Kidney glomerular epithelial cell (primary cell): ENCODE measurements at places on chromosomes 4 and X.

DNA sequence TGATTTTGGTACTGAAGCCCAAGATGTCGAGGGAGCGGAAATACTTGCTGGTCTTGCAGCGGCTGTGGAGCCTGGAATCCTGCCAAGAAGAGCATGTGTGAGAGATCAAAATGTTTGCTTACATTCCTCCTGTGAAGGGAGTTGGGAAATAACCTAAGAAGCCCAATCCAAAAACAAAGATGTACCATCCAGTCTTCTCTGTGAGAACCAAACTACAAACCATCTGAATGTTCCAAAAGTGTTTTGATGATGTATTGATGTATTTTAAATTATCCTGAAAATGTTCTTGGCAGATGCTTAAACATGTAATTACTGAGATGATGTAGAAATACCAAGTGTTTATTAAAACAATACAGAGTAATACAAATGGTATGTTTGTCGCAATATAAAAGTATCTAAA is 10.1 kb upstream of the ADH1A start:
- DNase-seq = peak; percentile 53

- no peak for DNase-seq
Measured at GRCh38 chr4:138475116-138475515, 233.0 kb upstream of the SLC7A11 start.

DNA sequence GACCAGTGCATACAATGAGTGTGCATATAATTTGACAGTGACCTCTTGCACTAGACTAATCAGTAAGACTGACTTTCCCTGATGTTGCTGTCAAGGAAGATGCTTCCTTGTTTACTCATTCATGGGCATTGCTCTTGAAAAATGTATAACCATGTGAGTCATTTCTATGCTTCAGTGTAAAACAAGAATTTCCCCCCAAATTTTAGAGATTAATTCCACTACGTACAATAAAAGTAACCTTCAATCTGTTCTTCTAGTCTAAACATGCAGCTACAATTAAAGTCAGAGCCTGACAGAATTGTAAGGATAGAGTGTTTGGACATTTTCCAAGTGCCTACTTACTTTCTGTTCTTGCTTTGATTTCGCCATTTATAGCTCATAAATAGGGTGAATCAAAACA is 935.7 kb downstream of the RAPGEF2 start:
- no peak for DNase-seq

DNA sequence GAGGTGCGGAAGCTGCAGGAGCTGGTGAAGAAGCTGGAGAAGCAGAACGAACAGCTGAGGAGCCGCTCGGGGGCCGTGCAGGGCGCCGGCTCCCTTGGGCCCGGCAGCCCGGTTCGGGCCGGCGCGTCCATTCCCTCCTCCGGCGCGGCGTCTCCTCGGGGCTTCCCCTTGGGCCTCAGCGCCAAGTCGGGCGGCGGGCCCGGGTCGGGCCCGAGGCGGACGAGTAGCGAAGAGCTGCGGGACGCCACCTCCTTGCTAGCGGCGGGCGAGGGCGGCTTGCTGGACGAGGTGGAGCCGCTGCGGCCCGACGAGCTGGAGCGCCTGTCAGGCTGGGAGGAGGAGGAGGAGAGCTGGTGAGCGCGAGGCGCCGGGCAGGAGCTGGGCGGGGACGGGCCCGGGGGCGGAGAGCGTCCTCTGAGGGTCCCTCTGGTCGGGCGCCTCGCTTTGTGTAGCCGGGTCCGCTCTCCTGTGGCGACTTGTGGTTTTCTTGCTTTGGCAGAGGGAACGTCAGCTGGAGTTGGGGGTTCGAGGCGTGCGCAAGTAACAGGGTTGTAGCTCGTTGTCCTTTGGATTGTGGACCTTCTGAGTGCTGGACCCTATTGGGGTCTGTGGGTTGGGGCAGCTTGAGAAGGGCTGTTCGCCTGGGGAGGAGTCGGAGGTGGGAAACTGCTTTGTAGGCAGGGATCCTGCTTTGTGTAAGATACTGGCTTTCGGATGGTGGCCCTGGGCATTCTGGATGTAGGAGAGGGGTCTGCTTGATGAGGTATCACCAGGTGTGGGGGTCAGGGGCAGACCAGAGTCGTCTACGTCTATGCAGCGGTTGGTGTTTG is 662 bp downstream of the SLAIN2 start:
- no peak for DNase-seq

DNA sequence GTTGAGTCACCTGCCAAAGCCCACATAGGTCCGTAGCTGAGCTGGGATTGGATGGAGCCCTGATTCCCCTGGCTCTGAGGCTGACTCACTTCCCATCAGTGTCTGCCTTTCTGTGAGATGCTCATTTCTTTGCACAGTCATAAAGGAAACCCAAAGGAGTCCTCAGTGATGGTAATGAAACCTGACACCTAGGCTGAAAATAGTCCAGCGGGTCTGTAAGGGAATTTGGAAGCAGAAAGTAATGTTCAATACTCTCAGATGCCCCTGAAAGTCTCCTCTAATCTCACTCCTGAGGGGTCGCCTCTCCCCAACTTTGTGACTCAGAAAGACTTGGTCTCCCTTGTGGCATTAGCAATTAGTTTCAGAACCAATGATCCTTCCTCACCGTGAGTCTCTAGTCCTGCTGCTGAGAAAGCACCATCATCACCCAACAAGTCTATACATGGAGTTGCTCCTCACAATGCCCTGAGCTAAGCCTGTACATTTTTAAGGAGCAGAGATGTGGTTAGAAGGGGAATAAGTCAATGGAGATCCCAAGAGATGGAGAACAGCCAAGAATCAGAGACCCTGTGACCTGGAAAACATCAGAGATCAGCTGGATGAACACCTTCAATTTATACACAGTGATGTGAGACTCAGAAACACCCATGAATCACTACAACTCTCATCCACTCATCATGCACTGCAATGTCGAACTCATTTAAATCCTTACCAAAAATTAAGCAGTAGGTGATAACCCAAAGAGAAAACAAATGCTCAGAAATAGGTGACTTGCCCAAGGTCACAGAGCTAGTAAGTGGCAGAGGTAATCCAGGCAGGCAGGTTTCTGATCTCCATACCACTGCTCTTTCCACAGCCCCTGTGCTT is 219.0 kb upstream of the CPEB2 start:
- DNase-seq = peak; percentile 26

DNA sequence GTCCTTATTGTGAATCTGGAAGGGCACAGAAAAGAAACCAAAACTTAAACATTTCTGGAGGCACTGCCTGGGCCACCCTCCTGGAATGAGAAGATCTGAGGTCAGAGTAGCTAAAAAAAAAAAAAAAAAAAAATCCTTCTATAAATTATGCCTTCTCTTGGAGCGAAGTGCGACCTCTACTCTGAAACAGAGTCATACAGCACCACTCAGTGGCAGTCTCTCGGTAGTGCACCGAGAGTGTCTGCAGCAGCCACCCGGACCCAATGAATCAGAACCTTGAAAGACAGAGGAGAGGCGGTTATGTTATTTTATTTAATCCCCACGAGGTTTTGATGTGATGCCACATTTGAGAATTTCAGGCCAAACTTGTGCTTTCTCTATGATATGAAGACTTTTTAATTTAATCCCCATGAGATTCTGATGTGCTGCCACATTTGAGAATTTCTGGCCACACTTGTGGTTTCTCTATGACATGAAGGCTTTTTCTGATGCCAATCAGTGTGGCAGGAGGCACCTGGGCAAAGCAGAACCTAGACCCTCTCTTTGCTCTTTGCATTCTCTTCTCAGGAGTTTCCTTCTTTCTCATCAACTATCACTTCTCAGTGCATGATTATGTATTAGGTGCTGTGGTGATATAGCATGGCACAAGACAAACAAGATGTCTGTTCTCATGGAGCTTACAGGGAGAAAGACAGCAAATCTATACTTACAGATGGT is 5.6 kb upstream of the CT47C1 start:
- peak; percentile 23 for DNase-seq

GRCh38 chr4:150708004-150708403 is 126.1 kb downstream of the MAB21L2 start:
- DNase-seq = no peak

GRCh38 chrX:68372665-68373064 is 60.6 kb downstream of the OPHN1 start:
- DNase-seq = no peak
